ENCODE measurements at places on chromosomes 2 and 18. TPM values are rescaled to one million over a fixed set of nuclear protein-coding genes. Genes with fewer than 3 reads are reported as not detected.

GAD1 gene
- not detected for total RNA-seq

PIEZO2 gene
- 40.7 TPM for total RNA-seq

GLB1L gene
- total RNA-seq = 3.1 TPM

SLC66A2 gene
- 30.4 TPM for total RNA-seq

GRCh38 chr2:42849311-42849710, 56.9 kb upstream of the HAAO start:
- no peak for DNase-seq

- DNase-seq = no peak
Measured at GRCh38 chr2:220224691-220225543, 597.5 kb downstream of the SLC4A3 start.

All from body of pancreas (tissue), 4 donors.